SIG-M5 (cell line): ENCODE measurements at places on chromosomes 2 and 18.

DNA sequence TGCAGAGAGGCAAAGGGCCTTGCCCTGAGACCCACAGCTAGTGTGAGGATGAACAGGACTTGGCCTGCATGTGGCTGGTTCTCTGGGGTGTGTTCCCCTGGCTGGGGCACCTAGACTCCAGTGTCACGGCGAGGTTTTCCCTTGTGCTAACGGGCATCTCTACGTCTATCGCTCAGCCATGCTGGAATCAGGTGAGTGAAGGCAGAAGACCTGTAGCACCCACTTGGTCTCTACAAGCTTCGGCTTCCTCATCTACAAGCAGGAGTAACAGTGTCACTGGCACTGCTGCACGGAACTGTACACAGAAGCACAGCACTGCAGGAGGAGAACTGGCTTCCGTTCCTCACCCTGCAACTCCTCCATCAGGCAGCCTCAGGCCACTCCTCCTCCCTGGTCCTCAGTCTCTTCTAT is 30.6 kb downstream of the HS1BP3 start:
- no peak for DNase-seq

DNA sequence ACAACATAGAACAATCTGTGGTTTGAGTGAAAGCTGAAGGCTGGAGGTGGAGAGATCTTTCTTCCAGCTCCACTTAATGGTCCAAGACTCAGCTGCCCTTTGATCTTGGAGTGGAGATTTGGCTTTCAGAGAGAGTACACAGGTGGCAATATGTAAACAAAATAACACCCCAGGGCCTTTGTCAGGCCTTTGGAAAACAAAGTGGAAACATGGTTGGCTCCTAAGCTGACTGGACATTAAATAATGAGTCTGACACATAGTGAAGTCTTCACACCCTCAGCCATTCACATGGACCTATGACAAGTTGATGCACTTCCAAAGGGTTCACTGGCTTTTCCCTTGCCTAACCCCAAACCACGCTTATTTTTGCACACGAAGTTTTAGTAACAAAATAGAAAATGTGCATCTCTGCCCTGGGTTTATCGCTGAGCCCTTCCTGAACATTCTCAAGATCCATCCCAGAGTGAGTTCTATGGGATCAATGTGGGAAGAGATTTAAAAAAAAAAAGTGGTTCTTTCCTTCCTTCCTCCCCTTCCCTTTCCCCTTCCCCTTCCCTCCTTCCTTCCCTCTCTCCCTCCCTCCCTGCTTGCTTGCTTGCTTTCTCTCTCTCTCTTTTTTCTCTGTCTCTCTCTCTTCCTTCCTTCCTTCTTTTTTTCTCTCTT is 201.3 kb upstream of the NT5C1B start:
- no peak for DNase-seq

- peak; percentile 37 for DNase-seq
These were observed 264.8 kb downstream of the ANAPC1 start for GRCh38 chr2:111618978-111619902.

DNA sequence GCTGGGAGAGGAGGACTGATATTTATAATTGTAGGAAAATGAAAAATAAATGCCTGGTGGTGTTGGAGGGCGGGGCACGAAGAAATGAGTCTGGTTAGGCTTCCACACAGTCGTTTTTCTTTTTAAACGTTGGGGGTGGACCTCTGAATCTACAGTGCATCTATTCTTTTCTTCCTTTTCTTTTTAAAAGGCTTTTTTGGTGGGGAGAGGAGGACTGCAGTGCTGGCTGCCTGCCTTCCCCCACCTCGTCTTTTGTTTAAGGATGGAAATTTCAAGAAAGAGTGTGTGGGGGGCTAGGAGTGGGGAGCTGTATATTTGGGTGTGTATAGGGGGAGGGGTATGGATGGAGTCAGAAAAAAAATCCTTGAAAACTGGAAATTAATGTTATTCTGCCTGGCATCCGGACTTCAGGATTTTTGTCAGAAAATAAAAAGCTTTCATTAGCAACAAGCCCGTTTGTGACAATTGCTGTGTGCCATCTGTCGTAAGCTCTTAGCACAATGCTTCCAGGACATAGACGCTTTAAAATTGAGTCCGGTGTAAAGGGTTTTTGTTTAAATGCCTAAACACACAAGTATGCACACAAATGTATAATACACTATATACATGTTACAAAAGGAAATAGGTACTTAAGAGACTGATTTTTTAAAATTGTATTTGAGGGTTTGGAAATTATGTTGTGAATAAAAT is 1.1 kb downstream of the MAP2 start:
- DNase-seq, result no peak

DNA sequence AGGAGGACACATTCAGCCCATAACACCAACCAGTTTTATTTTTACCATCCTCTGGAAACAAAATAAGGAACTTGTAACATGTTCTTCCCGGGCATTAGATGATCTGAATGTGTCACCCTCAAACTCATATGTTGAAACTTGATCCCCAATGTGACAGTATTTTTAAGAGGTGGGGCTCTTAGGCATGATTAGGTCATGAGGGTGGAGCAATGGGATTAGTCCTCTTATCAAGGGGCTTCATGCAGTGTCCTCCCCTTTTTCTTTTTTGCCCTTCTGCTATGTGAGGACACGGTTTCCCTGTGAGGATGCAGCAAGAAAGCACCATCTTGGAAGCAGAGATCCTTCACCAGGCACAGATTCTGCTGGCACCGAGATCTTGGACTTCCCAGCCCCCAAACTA is 401.5 kb upstream of the TRIB2 start:
- no peak for DNase-seq

GRCh38 chr2:232236200-232236599 is 142.4 kb upstream of the ALPP start:
- no peak for DNase-seq
